AG04450 (cell line): ENCODE measurements at places on chromosomes 12 and 14.

- no peak for DNase-seq
Observed at GRCh38 chr14:26594756-26595545, 2.9 kb downstream of the NOVA1 start.

DNA sequence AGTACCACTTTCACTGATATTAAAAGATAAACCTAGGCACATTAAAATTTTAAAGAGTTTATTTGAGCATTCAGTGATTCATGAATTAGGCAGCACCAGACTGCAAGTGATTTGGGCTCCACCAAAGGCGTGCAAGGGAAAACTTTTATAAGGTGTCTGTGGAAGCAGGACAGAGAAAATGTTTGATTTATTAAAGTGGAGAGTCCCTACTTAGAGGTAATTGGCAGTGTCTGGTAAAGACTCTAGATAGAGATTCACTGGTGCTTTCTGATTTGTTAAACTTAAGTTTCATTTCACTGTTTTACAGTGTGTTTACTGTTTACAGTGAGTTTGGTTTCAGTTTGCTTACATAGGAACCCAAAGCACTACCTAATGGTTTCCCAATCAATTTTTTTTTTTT is 72.8 kb downstream of the ANKS1B start:
- DNase-seq: no peak

GRCh38 chr12:25480145-25480544 is 72.9 kb downstream of the LMNTD1 start:
- DNase-seq: no peak

DNA sequence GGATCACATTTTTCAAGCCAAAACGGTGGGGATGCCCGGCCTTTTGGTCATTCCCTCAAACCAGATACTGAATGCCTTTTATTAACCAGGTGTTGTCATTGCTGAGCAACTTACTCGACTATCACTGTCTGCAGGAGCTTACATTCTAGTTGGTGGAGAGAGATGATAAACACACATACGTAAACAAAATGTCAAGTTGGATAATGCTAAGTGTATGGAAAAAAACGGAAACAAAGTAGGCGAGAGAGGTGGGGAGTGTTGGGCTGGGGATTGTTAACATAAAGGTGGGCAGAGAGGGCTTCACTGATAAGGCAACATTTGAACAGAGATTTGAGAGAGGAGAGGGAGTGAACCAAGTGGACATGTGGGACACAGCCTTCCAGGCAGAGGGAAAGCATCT is 4.5 kb downstream of the C12orf43 start:
- no peak for DNase-seq

GRCh38 chr12:131511391-131511802 is 199.5 kb upstream of the SFSWAP start:
- no peak for DNase-seq

DNA sequence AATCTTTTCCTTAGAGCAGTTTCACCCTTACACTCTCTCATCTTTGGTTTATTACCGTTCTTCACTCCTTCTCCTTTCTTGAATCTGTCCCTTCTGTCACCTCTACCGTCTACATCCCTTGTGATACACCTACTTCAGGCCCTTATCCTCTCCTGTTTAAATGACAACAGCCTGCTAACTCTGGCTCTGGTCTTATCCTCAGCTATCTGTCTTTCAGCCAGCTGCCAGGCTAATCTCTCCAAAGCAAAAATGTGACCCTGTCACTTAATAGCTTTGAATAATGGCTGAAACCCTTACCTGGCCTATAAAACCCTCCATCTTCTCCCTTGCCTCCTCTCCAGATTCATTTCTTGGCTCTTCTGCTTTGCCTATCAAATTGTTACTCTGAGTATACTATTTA is 32.3 kb downstream of the BEST3 start:
- no peak for DNase-seq

DNA sequence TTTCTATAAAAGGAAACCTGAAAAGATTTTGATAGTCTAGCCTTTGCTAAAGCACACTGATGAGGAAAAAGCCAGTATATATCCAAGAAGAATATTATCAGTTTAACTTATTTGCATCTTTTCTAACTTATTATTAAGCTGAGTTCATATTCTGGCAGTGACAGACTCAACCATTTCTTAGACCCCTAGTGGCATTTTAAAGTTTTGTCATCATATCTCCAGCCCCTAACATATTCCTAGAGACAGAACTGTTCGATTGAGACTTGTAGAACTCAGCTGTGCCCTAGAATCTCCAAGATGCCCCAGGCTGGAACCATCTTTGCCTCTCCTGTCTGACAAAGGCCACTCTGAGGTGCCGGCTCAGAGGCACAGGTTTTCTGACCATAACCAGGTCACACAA is 365.6 kb downstream of the NELL2 start:
- DNase-seq: no peak

DNA sequence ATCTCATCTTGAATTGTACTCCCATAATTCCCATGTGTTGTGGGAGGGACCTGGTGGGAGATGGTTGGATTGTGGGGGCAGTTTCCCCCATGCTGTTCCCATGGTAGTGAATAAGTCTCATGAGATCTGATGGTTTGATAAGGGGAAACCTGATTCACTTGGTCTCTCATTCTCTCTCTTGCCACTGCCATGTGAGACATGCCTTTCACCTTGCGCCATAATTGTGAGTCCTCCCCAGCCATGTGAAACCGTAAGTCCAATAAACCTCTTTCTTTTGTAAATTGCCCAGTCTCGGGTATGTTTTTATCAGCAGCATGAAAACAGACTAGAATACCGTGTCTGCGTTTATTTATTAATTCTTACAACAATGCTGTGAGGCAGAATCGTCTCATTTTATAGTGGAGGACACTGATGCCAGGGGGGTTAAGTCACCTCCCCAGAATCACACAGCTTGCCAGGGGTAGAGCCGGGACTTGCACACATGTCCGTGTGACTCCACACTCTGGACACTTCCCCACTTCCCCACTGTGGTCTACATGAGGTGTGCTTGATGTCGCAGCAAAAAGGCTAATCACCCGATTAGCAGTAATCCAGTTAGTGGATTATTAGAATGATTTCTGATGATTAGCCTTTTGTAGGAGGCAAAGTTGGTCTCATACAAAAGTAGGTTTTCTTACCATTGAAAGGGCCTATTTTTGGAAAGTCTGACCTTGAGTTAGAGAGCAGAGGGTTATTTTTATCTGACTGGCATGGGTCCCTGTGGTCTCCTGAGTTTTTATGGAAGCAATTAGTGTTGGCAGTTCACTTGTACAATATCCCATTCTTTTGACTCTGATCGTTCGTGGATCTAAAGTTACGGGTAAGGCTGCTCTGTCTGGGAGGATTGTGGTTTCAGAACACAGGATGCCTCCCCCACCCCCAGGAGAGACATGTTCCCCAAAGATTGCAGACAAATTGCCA is 47.4 kb upstream of the BCL7A start:
- no peak for DNase-seq

- no peak for DNase-seq
Observed at GRCh38 chr14:88590173-88590572, 27.3 kb downstream of the ZC3H14 start.

DNA sequence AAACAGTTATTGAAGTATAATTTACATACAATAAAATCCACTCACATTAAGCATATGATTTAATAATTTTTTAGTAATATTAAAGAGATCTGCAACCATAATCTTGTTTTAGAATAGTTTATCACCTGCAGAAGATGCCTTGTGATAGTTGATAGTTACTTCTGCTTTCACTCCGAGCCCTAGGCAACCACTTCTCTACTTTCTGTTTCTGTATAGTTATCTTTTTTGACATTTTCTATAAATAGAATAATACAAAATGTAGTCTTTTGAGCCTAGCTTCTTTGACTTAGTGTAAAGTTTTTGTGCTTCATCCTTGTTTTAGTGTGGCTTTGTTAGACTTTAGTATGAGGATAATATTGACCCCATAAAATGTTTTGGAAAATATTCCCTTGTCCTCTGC is 111.0 kb downstream of the MNAT1 start:
- DNase-seq: no peak

- DNase-seq: no peak
Observed at GRCh38 chr12:114974333-114974732, 290.4 kb upstream of the TBX3 start.

DNA sequence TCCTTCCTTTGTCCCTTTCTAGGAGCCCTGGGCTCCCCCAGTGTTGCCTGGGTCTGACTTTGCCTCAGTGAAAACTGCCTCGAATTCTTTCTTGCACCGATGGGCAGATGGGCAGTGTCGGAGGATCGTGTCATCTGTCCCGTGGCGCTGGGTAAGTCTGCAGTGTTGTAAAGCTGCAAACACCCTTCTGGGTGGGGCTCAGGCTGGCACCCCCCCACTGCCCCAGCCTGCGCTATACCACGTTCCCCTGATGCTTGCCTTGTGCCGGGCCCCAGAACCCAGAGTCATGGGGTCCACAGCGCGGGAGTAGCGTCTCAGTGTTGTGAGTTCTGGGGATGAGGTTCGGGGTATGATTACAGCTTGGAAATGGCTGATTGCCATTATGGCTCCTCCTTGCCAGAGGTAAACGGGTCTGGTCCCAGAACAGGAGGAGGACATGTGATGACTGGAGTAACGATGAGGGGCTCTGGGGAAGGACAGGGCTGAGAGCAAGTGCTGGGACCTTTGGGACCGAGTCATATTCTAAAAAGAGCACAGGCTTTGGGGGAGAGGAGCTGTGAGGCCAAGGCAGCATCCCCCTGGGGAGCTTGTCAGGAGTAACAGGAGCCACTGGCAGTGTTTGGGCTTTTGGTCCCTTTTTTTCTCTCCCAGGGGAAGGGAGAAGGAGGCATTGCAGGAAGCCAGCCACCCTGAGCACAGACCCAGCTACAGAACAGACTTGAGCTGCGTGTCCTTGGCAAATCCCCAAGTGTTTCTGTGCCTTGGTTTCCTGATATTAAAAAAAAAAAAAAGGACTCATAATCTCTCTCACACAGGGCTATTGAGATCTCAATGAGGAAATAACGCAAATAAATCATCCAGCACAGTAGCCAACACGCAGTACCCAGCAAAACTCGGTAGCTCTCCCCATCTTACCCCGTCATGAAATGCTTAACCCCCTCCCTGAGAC is 4.3 kb downstream of the RTL1 start:
- no peak for DNase-seq

- DNase-seq: no peak
Observed at GRCh38 chr14:23056956-23057756, at the start of gene CDH24. TSS of gene CDH24 (minus strand) at chr14:23057520. CDS start at chr14:23055733, 1,787 bp downstream.

DNA sequence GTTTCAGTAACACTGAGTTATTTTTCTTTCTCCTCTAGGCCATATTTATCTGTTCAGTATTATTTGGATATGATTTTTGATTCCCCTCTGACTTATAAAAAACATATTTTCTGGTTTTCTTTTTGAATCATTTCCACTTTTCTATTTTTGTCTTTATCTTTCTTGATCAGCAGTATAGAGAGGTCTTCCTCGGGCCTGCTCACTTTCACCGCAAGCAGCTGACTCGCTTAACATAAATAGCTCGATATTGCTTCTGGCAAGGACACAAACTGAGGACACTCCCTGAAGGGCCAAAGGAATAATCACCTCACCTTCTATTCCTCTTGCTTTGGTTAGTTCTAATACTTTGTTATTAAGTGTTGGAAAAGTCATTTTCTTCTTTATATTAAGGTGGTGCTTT is 25.8 kb upstream of the TRHDE start:
- DNase-seq: no peak

DNA sequence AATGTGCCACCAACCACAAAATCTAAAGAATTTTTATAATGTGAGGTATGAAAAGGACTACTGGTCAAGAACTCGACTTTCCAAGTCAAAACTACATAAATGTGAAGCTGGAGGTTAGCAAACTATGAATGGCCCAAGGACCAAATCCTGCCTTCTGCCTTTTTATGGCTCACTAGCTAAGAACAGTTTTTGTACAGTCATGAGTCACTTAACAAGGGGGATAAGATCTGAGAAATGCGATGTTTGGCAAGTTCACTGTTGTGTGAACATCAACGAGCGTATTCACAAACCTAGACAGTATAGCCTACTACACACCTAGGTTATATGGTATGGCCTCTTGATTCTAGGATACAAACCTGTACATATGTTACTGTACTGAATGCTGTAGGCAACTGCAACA is 28.2 kb downstream of the FERMT2 start:
- no peak for DNase-seq

GRCh38 chr12:2609020-2609419 is 185.8 kb upstream of the FKBP4 start:
- DNase-seq: no peak

DNA sequence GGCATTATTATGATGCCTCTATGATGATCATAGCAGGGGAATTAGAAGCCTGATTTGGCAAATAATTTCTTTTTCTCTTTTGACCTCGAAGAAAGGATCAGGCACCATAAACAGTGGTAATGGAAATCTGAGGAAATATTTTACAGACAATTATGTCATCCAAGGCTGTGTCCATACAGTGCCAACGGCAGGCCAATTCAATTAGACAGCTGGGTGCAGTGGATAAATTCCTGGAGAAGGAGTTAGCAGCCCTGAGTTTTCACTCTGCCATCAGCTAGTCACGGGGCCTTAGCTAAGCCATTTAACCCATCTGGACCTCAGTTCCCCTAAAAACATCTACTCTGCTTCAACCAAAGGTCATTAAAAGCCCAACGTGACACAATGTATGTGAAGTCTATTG is 4.1 kb downstream of the TPH2 start:
- no peak for DNase-seq

GRCh38 chr14:87628129-87628528 is 364.9 kb downstream of the GALC start:
- DNase-seq: peak; percentile 10

DNA sequence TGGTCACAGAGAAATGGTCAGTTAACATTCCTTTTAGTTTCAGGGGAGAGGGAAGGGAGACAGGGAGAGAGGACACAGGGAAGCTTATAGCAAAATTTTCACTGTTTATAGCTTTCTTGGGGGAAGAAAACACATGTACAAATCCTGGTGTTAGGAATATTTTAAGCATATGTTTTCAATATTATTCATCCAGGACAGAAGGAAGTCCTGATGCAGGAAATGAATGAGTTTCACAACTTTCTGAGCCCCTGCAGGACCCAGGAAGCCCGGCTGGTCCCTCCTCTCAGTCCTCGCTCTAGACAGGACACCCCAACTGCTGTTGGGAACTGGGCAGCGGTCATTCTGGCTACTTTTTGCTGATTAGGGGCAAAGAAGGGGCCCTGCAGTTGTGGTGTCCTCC is 71.1 kb upstream of the ZDHHC17 start:
- DNase-seq: no peak

GRCh38 chr12:79402606-79403005 is 288.2 kb downstream of the PAWR start:
- no peak for DNase-seq

- no peak for DNase-seq
Observed at GRCh38 chr12:3316776-3317480, 174.1 kb upstream of the PRMT8 start.

GRCh38 chr12:122067966-122068365 is 10.6 kb upstream of the MLXIP start:
- DNase-seq: no peak

GRCh38 chr12:112191840-112192321 is 66.5 kb downstream of the TRAFD1 start:
- no peak for DNase-seq
